KBM-7 (cell line): ENCODE measurements at places on chromosomes 11 and 22.

DNA sequence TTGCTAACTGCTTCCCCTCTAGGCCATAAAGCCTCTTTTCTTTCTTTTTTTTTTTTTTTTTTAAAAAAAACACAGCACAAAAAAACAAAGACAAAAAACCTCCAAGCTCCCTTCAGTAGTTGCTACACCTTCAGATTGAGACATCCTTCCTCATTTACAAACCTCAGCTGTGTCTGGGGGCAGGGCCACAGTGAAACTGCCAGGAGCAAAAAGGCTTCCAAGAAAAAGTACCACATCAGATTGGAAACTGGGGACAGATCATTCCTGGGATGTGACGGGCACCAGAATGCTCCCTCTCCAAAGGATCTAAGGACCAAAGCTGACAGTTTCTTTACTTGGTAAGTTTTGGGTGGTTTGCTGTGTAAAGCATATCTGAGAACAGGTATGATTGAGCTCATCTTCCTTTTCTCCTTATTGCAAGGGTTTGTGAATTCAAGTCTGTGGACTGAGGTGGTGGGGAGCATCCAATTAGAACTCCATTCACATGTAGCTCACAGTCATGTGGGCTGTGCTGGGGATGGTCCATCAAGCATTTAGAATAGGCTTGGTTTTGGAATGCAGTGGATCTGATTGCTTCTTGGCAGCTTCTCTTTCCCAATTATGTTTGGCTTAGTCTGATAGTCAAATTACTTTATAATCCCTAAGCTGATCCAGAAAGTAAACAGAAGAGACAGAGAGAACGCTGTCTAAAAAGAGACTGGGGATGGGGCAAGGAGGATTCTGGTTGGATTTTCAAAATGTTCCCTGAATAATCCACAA, 705 bp downstream of the BBOX1 start:
- no peak for DNase-seq

DNA sequence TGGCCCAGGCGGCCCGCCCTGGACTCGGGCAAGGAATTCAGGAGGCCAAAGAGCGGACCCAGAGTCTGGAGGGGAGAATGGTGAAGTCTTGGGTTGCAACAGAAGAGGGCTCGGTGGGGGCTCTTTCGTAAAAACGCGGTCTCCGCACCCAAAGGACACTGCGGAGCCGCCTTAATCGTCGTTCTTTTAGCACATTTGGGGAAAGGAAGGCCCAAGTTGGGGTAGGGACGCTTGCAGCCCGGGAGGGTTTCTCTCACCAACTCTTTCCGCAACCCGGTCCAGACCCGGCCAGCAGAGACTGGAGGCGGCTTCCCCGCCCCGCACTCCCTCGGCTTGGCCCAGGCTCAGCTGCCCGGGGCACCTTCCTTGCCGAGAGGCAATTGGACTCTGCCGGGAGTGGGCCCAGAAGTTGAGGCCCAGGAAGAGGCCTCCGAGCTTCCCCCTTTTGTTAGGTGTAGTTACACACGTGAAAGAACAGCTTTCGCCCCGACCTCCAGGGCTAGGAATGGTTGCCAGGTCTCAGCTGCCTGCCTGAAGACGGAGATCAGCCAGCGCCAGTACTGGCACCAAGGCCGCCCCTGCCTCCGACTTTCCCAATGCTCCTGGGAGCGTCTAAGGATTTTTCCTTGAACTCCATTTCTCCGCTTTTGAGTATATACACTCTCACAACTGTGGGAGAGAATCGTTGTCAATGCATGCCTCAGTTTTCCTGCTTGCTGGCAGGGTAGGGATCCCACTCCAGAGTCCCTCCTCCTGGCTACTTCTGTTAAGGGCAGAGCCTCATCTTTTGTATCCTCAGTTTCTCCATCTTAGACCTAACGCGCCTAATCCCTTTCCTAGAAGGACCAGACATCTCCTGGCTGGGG, 3.7 kb downstream of the ALX4 start:
- no peak for DNase-seq

DNA sequence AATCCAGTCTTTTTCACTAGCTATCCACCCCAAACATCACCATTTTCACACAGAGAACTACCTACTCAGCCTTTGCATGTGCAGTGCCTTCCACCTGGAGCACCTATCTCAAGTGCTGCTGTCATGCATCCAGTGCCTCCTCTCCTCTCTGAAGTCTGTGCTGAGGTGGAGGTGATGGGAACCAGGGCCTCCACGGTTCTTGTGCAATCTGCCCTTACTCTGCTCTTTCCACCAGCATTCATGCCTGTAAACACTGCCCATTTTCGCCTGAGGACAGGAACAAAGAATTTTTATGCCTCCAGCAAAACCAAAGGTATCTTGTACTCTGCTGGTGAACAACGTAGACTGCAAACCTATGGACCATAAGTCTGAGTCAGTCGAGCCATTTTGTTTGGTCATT, 27.0 kb downstream of the PITPNB start:
- DNase-seq: no peak

DNA sequence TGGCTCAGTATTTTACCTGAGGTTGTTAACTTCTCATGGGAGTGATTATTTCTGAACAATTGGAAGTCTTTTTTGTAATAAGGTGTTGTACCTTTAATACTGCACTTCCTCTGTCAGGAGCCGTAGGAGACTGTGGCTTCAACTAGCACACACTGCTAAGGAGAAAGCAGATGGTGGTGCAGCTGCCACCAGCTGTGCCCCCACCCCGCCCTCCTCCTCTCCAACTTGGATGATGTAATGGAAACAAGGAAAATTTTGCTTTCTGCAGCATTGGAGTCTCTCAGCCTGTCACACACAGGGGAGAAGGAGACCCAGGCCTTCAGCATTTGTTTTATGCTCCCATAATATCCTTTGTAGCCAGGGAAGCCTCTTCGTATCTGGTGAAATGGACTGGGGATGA, 91.2 kb downstream of the TEAD1 start:
- DNase-seq: no peak

- no peak for DNase-seq
Measured at GRCh38 chr11:20790622-20791021, 121.2 kb downstream of the NELL1 start.

DNA sequence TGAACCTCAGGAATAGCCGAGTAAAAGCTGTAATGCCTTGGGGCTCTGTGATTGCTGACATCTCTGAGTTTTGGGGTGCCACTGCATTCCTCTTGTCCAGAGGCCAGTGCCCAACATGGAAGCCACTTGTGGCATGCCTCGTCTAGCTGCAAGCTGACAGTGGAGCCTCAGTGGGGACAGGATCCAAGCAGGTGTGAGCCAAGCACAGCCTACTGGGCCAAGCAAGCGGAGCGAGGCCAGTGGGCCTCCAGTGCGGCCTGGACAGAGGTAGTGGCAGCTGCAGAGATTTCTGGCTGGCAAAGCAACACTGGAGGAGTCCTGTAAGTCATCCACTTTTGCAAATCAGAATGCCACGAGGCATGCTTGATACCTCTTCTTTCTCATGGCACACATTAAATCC, 1038.2 kb upstream of the CNTN5 start:
- no peak for DNase-seq

GRCh38 chr11:44742508-44743246, 15.9 kb downstream of the TSPAN18 start:
- no peak for DNase-seq

DNA sequence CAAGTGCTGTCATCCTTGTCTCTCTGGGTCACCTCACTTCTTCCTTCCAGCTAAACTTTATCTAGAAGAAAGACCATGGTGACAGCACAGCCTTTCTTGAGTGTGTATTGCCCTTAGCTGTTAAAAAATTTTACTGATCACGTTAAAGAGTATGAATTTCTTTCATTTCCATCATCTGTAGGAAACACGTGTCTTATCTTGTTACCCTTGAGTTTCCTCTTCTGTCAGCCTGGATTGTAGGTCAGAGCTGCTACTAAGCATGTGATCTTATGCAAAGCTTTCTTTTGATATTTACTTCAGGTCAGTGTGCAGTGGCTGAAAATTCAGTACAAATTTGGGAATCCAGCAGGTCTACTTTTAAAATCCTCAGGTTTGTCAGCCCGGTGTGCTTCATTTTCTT, 512.2 kb upstream of the ARHGAP42 start:
- no peak for DNase-seq

GRCh38 chr11:74784234-74784633, 35.6 kb downstream of the RNF169 start:
- DNase-seq: no peak

DNA sequence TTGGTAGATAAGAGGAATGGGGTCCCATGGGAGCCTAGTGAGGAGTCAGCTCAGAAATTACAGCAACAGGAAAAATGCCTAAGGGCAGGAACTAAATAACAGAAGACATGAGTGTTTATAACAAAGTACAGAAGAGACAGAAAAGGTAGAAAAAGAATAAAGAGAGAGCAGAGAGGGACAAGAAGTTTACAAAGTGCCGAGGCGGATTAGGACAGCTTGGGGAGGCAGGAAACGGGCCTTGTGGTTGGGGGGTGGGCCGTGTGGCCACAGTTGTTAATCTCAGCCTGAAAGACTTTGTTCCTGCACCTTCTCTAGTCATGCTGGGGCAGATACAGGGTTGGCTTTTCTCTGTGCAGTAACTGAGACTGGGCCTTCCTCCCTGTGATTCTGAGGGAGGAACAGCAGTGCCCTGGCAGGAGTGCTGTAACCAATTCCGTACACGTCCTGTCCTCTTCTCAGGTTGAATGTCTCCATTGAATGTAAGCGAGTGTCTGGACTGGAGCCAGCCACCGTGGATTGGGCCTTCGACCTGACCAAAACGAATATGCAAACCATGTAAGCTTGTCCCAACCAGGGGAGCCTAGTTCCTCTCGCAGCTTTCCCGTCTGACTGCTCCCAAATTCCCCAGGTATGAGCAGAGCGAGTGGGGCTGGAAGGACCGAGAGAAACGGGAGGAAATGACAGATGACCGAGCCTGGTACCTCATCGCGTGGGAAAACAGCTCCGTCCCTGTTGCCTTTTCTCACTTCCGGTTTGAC, 13.2 kb downstream of the NAA40 start:
- DNase-seq: peak; percentile 72

GRCh38 chr11:115699733-115700132, 195.5 kb upstream of the CADM1 start:
- DNase-seq: no peak

- no peak for DNase-seq
Measured at GRCh38 chr22:47571616-47572015, 809.2 kb downstream of the TBC1D22A start.

DNA sequence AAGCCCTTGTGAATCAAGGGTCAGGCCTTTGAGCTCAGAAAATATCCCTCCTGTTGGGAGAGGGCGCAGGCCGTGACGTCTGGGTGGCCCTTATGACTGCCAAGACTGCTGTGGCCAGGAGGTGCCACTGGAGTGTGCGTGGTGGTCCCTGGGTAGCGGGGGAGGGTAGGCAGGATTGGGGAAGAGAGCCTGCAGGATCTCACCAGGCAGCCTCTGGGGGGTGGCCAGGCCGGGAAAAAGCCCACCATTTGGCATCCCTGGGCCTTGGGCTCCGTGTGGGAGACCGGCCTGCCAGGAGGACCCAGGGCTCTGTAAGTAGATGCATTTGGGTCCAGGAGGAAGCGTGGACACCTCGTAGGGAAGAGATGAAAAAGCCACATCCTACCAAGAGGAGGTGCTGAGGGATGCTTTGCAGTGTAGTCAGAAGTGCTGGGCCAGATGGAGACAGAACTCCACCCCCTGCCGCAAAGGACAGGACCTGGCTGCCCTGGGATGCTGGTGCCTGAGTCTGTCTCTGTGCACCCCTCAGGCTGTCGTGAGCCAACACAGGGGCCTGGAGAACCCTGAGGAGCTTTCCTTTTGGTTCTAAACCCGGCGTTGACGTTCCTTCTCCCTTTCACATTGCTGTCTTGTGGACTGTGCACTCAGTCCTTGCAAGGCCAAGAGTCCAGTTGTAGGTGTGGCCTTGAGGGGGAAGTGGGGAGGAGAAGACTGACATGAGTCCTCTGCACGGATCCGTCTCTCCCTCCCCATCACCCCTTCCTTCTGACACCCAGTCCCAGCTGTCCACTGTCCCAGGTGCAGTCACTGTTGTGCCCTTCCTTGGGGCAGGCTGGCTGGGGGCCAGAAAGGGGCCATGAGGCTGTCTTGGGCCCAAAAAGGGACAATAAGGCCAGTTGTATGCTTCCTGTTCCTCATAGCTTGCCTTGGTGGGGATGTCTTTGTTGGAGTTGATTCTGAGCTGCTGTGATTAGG, 12.7 kb upstream of the MIEF1 start:
- DNase-seq: no peak

GRCh38 chr11:129803533-129803932, 12.1 kb upstream of the TMEM45B start:
- DNase-seq: no peak

GRCh38 chr11:70018816-70019215, 59.3 kb upstream of the ANO1 start:
- no peak for DNase-seq

DNA sequence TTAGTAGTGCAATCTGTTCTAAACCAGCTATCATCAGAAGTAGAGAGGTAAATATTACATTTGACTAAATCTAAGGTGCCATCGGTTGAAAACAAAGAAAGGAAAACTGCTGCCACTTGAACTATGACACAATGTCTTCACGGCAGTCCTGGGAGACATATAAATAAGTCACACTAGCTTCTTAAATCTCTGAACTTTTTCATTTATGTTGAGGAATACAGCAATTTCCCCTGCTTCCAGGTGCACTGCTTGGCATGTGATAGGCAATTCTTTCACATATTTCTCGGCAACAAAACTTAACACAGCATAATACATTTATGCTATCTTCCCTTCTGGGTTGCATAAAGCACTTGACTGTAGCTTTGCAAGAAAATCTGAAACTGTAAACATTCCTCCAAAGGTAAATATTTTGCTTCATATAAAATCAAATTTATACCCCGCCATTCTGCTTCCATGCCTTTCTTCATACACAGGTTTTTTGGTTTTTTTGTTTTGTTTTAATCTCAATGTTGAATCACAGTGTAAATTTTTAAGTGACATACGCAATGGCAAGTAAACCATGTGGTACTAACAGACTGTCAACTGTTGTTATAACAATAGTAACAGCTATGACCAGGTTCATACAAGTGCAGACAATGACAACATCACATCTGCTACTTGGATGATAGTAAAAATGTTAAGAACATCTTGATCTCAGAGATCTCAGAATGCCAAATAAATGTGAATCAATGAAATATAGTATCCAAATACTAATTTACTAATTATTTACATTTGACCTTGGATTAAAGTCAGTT, 18.2 kb downstream of the USP28 start:
- DNase-seq: no peak

DNA sequence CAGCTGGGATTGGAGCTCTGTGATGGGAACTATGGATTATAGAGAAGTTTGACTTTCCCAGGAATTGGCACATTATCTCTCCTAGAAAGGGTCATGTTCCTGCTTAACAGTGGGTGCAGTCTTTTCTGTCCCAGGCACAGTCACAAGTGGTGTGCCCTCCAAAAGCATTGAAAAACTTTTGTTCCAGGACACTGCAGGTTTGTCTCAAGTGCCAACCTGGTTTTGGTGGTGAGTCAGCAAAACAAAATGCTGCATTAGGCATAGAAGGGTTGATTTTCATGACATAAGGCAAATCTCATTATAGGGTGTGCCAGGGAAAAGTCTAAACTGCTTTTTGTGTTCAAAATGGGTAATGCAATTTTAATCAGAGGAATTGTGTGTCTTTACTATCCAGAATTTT, 4.9 kb downstream of the HTATIP2 start:
- DNase-seq: no peak
